ENCODE measurements at places on chromosomes 6 and 20.
A peak's percentile ranks its signal among the peaks of the same experiment; 100 is the strongest.

DNA sequence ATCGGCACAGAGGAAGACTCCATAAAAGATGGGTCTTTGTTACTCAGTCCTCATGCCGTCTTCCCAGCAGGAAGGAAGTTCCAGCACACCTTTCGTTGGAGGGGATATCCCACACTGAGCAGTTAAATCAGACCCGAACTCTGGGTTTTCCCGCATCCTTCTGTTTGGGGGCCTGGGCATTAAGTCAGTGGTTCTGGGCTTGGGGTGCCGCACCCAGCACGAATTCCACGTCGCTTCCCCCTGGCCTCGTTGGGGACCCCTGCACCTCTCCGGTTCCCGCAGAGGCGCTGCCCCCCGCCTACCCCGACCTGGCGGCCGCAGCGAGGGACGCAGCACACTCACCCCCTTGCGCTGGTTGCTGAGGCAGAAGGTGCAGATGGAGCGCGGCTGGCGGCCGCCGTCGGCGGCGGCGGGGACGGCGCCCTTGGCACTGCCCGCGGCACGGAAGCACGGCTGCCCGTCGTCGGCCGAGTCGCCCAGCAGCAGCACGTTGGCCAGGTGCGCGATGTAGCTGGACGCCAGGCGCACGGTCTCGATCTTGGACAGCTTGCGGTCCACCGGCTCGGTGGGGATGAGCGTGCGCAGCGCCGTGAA lies 641 bp downstream of the TCF15 start:
- no peak for DNase-seq

DNA sequence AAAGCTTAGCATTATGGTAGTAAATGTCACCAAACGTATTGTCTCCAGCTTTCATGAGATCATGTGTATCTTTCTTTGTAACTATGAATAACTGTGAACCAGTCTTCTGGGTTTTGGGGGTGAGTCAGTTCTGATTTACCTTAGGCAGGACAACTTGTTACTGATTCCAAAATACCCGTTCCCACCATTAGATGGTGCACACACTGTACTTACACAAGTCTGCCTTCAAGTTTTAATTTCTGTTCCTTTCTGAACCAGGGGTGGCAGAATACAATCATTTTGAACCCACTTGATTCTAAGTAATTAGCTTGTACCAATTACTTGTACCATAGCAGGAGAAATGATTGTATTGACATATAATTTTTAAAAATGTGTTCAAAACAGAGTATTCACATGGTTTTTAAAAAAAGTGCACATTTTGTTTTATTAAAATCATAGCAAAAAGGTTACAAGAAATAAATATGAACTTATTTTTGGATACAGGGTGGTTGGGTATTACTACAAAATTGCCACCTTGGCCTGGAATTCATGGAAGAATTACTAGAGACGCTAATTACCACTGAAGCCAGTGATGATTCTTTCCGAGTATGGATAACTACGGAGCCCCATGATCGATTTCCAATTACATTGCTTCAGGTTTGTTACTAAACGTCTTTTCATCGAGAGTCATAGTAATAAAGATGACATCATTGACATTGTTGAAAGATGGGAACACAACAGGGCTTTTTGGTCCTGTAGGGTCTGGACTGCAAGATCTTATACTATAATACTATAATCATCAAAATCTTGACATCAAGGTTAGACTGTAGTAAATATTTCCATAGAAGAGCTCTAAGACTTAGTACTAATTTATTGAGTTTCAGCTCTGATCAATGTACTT lies 75.2 kb upstream of the GLP1R start:
- peak; percentile 20 for DNase-seq

DNA sequence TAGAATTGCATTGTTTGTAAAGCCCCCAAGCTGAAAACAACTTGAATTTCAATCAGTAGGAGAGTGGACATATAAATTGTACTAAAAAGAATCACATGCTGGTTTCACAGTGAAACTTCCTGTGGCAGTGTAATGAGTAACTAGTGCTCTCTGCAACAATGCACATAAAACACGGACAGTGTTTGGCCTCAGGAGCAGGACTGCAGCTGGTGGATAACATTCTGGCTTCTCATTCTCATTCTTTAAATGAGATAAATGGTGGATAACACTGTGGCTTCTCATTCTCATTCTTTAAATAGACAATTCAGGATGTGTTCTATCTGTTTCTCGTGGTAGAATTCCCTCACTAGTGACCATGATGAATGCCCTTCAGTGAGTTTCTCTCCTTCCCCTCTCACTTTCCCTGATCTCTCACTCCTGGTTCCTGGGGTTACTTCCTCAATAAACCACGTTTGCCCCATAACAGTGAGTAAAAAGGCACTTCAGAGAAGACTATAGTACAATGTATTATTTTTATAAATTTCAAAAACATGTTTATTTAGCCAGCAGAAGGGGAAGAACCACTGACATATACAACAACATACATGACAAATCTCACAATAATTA lies 59.9 kb downstream of the SLC22A2 start:
- DNase-seq, result no peak

DNA sequence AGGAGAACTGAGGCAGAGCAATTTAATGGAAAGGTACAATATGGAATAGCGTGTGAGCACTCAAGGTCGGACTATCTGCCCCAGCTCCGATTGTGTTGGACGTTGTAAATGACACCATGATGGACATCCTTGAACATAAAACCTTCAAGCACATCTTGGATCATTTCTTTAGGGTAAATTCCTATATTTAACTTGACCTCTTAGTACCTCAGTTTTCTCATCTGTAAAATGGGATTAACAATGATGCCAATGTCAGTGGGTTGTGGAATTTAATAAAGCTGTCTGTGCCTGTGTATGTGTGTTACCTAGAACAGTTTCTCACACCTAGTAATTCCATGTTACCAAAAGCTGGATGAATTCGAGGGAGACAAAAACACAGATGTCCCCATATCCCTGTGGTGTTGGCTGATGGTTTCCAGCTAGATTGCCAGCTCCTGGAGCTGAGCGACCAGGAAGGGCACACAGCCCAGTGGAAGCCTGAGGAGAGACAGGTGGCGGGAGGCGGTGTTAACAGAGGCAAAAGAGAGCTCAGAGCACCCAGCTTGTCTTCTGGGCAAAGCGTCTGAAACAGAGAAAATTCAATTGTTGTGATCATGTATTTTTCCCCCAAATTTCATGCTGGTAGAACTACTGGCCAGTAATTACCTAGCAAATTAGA lies 32.6 kb downstream of the MDFI start:
- DNase-seq, result no peak

- no peak for DNase-seq
Observed at GRCh38 chr6:168464546-168464945, 23.6 kb downstream of the SMOC2 start.

DNA sequence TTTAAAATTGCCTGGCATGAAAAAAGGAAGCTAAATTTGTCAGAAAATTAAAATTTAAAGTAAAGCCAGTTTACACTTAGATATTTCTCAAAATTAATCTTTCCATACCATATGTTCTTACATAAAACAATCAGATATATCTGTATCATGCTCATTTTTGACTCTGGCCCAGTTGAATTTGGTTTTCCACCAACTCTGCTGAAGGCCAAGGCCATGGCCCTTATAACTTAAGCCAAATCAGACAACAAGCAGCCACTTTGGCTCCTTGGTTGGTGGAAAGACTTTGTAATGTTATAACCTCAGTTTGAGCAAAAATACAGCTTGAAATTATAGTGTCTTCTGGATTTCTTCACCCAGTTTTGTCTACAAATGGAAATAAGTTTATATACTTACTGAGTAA lies 97.3 kb downstream of the CENPW start:
- no peak for DNase-seq

- no peak for DNase-seq
Observed at GRCh38 chr6:5173810-5174209, 86.9 kb downstream of the LYRM4 start.

GRCh38 chr20:36273414-36274180 lies 32.5 kb upstream of the DLGAP4 start:
- DNase-seq, result no peak

- no peak for DNase-seq
Observed at GRCh38 chr6:53109612-53110011, 39.0 kb downstream of the GCM1 start.

DNA sequence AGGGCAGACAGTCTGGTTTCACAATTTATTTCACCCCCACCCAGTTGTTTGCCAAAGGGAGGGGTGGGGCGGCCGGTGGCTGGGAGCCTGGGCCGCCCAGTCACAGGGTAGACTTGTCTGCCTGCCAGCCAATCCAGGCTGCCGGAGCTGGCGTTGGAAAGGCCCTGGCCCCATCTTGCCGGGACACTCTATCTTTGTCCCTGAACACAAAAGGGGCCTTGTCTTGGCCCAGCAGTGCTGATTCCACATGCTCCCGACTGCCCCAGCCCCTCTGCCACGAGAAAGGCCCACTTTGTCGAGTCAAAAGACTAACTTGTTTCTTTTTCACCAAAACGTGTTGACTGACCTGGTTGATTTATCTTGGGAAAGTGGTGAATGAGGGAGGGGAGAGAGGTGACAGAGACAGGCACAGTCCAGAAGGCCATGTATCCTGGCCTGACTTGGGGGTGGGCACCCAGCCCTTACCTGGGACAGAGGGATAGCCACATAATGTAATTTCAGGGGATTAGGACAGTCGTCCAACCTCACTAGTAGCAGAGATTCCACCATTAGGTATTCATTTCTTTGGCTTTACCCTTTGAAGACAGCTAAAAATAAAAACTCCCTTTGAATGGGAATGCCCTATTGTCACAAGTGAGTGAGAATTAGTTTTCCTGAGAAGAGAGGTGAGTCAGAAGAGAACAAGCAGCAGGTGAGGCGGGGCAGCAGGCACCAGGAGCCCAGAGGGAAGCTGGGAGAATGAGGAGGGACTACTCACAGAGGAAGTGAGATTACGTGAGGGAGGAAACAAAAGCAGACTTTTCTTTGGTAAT lies 67.0 kb upstream of the SIRPA start:
- no peak for DNase-seq

DNA sequence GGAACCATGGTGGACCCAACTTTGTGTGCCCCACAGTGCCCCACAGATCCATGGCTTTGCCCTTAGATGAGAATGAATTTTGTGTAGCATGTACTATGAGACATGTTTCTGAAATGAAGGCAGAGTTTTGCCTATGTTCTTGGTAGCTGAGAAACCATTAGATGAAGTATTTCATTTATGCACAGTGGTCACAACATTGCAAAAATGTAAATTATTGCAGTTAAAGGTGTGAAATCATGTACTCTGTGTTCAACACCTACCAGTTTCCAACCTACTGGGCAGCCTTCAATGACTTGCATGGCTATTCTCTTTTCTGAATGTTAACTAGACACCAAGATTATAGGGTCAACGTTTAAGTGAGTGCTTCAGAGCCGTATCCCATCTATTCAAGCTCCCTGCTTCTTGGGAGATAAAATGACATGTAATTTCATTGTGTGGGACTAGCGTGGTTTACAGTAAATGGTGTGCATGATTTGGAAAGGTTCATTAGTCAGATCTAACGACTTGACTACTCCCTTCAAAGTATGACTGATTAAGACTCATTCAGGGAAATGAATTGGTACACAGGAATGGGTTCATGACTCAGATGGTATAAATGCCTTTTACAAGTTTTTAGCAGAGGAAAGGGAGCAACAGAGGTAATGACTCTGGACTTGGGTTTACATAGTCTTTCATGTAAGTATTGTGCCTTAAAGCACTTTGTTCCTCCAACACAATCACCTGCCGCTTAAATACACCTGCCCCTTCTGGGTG lies 106.1 kb upstream of the AKIRIN2 start:
- no peak for DNase-seq

GRCh38 chr6:137950581-137950980 lies 83.5 kb downstream of the TNFAIP3 start:
- no peak for DNase-seq

DNA sequence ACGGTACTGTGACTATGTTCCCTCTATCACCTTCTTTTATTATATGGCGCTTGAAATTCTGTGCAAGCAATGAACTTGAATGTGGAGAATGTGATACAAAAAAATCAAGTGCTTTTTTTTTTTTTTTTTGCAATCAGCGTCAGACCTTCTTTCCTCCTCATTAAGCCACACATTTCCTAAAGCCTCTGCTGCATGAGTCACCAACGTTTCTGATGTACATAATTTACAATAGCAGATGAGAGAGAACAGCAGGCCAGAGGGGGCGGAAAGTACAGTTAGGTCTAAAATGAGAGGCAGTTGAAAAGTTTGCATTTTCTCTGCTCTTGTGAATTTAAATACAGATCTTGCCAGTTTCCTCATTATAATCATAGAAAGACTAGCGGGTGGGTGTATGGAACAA lies 114.6 kb upstream of the RIPOR2 start:
- no peak for DNase-seq

- DNase-seq, result no peak
Observed at GRCh38 chr6:29858006-29858405, 30.4 kb downstream of the HLA-G start.

GRCh38 chr6:96626759-96627364 lies 63.9 kb downstream of the FHL5 start:
- no peak for DNase-seq

DNA sequence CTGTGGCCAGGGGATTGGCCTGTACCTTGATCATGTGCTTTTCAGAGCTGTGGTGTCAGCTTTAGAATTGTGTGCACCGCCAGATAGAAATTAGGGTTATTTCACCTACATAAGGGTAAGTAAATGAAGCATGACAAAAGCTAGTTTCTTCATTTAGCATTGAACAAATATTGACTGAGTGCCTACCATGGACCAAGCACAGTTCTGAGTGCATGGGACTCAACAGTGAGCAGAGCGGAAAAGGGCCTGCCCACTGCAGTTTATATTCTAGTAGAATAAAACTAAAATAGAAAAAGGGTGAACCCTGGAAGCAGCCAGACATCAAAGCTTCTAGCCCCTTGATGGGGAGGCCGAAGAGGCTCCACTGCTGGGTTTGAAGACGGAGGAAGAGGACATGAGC lies 25.6 kb downstream of the ECT2L start:
- DNase-seq, result no peak

DNA sequence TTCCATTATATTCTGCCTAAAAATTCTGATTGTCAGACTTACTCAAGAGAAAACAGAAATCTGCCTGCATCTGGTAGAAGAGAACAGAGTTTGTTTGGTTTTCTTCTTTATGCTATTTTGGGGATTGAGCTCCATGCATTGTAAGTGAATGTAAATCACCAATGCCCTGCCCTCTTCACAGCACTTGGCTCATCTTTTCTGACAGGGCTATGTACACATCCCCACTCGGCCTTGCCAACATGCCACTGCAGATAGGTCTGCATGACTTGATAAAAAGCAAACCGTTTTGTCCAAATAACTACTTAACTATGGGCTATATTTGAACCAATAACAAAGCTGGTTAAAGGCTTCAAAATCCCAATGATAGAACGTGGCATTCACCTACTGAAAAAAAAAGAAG lies 117.7 kb downstream of the IBTK start:
- no peak for DNase-seq
